HL-60 (cell line): ENCODE measurements at places on chromosomes 1 and 21.

DNA sequence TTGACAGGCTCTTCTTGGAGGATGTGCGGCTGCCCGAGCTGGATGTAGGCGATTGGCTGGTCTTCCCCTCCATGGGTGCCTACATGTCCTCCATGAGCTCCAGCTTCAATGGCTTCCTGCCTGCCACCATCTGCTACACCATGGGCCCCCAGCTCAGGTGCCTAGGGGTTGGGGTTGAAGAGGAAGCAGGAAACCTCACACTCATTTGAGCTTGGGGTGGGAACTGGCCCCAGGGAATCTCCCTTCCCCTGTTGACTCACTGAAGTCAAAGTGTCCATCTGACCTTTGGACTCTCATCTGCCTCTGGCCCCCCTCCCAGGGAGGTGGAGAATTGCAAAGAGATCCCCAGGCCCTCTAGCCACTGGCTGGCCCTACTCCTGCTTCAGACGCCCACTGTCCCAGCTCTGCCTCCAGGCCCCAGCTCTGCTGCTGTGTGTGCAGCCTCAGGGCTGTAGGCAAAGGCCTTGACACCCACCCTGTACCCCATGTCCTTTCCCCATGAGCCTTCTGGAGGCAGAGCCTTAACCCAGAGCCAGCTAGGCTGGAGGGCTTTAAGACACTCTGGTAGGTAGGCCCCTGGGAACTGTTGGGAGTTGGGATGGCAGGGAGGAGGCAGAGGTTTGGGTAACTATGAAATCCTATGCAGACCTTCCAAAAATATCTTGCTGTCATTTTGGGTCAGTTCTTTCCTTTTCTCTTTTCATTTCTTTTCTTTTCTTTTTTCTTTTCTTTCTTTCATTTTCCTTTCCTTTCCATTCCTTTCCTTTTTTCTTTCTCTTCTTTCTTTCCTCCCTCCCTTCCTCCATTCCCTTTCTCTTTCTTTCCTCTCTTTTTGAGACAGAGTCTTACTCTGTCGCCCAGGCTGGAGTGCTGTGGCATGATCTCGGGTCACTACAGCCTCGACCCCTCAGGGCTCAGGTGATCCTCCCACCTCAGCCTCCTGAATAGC, 66.9 kb upstream of the TINAGL1 start:
- no peak for DNase-seq

DNA sequence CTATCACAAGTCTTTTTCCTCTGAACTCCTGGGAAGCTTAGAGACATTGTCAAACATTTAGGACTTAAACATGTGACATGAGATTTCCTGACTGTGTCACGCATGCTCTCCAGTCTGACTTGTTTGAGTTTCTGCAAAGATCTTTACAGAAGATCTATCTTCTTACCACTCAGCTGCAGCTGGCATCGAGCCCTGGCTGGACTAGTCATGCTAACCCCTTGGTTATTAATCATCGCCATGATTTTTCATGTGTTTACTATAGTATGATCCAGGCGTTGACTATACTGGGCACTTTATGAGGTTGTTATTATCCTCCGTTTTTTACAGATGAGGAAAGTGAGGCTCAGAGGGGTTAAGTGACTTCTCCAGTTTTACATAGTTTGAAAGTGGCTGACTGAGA, 18.1 kb upstream of the IRF2BP2 start:
- no peak for DNase-seq

DNA sequence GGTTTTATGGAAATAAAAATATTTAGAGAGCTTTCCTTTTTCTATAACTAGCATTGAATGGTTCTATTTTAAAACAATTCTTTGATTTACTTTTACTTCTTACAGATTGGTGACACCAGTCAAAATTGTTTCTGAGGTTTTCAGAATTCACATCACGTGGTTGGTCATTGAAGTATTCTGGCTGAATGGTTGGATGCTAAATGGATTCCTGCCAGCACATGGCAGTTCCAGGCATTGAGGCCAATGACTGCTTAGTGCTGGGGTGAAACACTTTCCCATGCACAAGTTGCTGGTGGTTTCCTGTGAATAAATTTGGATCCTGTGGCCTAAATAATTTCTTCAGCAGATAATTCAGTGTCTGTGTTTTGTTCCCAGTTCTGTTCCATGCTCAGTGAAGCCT, 20.6 kb downstream of the NCAM2 start:
- no peak for DNase-seq

DNA sequence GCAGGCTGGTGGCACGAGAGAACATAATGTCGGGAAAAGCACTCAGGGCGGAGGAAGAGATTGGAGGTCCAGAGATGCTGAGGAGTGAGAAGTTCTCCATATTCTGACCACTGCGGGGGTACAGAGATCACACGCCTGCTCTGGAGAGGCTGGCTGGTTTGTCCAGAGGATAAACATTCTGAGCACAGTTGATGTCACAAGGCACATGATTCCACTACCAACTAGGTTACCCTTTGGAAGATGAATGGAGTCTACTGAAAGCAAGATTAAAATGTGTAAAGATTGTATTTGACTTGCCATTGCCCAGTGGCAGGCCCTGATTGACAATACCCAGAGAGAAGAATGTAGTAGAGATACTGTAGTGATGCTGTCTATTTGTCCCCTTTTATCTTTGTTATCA, at the start of gene SPATA46:
Gene SPATA46 (minus strand): TSS at position 164 of the 400 bp plus-strand sequence. CDS start 64 bp downstream, at position 100.
- DNase-seq, result no peak

DNA sequence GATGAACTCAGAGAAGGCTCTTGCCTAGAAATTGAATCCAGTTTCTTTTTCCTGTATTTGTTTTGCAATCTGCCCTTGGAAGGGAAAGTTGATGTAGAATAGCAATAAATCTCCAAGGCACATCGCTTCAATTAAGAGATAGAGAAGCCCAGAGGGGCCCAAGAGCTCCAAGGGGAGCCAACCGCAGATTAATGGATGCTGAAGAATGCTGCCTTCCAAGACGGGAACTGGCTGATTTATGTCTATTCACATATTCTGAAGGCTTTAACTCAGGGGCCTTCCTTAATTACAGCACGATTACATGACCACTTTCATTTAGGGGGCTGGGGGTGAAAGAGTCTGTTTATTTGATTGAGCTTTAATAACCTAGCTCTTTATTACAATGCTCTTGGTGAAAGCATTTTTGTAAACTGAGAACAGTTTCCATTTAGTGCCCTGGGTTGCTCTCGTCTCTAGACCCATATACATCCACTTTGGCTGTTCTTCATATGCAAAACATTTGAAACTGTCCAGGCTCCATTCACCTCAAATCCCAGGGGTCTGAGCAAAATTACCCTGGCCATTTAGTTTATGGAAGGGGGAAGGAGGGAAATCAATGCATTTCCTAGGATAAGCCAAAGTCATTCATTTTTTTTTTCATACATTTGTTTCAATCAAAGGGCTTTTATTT, 87.4 kb upstream of the CLDN14 start:
- no peak for DNase-seq

- DNase-seq, result no peak
These were observed 137.3 kb upstream of the SPAG17 start for GRCh38 chr1:118322331-118322730.

DNA sequence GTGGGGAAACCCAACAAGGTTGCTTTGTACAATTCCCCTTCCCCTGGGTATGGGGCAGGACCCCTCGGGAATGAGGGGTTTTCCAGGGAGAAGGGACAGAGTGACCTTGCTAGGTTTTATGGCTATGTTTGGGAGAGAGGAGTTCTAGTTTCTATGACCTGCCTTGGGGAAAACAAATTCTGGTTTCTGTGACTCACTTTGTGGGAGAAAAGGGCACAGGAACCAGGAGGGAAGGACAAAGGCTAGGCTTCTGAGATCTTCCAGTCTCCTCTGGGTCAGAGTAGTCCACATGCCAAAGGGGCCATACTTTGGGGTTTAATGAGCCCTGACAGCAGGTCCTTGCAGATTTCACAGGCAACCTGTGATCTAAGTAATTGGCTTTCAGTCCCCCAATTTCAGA, 5.5 kb upstream of the PTGER3 start:
- no peak for DNase-seq

- DNase-seq, result no peak
These were observed 66.9 kb downstream of the CDC7 start for GRCh38 chr1:91567583-91567982.

GRCh38 chr21:33855190-33855589, 60.4 kb downstream of the ATP5PO start:
- DNase-seq, result no peak

DNA sequence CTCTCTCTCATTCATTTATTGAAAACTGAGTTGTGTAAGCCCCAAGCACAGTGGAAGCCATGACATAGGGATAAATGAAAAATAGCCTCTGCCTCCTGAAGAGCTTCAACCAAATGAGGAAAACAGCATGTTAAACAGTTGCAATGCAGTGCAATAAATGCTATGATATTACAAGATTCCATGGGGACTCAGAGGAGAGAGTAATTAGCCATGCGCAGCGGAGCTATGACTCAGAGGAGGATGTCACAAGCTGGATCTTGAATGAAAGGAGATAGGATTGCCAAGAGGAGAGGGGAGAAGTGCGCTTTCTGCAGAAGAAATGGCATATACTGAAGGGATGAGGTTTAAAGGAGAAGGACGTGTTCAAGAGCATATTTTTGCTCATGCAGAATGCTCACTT, 231.3 kb upstream of the PLXNA2 start:
- DNase-seq, result no peak

- no peak for DNase-seq
These were observed 64.1 kb upstream of the CACHD1 start for GRCh38 chr1:64405833-64406232.

GRCh38 chr1:24963943-24964693, 34.0 kb upstream of the RUNX3 start:
- DNase-seq, result no peak

DNA sequence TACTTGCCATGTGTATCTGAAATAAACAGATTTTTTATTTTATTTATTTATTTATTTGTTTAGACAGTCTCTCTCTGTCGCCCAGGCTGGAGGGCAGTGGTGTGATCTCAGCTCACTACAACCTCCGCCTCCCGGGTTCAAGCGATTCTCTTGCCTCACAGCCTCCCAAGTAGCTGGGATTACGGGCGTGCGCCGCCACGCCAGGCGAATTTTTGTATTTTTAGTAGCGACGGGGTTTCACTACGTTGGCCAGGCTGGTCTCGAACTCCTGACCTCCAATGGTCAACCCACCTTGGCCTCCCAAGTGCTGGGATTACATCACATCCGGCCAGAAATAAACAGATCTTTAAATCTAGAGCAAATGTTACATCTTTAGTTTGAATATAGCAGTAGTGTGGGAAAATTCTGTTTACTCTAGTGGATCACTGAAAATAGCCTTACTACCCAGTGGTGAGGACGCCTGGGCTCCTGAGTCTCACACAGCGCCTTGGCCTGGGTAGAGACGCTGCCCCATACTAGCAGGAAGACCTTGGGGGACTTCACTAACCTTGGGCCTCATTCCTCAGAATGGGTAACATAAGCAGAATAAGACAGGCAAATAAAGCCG, 709 bp downstream of the GART start:
- DNase-seq, result peak; percentile 22

DNA sequence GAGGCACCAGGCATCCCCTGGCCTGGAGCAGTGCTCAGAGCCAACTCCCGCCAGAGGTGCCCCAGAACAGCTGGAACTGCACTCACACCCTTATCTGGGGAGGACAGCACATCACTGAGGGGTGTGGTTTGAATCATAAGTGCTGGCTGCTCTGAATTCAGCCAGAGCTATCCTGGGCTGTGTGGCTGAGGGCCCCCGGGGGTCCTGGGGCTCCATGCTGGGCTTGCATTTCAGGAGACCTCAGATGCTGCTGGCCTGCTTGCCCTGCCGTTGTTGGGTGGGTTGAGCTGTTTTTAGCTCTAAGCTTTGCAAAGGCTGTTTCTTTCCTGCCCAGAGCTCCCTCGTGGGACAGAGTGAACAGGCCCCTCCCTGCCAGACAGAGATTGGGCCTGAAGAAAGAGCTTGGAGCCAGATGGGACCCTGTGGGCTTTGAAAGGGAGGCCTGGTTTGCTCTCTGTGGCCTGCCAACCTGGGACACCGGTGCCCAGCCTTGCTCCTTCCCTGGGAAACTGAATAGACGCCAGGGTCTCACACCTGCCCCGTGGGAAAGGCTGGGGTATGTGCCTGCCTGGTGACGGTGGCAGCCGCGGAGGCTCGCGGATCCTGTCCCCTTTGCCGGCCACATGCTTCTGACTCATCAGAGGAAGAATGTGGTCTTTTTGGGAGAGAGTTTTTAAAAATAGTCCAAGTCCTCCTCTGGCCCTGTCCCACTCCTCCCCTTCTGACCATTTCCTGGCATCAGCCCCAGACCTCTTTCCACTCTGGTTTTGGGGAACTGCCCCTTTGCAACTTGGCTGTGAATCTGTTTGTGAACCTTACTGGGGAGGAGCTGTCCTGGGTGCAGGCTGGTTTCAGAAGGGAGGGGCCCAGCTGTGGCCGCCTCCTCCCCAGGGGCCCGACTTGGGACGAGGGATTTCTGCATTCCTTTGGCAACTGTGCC, 30.0 kb downstream of the ARHGEF10L start:
- peak; percentile 27 for DNase-seq

DNA sequence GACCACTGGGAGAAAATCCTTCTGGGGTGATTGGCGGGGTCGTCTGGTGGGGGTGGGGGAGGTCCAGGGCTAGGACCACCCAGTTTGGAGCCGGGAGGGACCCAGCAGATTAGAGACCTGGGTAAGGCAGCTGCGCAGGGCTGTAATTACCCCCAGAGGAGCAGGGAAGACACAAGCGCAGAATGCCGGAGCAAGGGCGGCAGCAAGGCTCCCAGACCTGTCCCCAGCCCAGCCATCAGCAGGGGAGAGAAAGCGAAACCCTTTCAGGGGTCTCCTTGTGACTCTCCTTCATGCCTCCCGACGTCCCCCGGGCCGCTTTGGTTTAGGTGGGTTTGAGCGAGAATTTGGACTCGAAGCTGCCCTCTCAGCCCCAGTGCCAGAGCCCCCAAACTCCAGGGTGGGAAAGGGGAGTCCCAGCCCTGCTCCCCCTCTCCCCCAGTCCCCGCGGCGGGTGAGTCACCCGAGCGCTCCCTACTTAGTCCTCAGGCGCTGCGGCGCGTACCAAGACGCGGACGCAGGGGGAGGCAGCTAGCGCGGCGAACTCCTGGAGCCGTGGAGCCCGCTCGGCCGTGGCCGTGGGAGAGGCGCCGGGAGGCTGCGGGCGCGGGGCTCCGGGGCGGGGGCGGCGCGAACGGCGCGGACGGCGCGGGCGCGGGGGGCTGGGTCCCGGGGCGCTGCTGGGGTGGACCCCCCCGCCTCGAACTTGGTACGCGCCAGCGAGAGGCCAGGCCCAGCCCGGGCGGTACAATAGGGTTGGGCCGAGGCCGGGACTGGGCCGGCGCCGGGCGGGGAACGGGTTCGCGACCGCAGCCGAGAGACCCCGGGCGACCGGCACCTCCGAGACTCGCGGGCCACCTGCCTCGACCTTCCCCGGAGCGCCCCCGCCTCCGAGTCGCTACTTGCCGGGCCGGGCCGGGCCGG, at the start of gene MAP7D1:
Gene MAP7D1 (plus strand): TSS at position 753 of the 921 bp plus-strand sequence. CDS start 258 bp downstream, outside the sequence.
- peak; percentile 80 for DNase-seq

GRCh38 chr1:155026588-155026987, 7.0 kb downstream of the DCST2 start:
- DNase-seq, result no peak

GRCh38 chr1:36493524-36493923, 10.8 kb upstream of the CSF3R start:
- DNase-seq, result no peak

DNA sequence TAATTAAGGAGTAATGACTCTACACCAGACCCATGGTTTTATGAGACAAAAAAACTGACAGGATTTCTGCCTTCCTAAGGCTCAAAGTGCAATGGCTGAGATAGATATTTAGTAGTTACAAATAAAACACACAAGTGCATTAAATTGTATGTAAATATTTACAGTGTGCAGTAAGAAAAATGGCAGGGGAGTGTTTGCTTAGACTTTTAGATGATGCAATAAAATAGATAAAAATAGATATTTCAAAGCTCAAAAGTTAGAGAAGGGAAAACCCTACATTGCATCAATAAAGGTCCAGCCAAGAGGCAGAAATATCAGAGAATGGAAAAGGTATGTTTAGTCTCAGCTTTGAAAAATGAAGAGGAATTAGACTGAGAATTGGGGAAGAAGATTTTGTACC, 226.3 kb upstream of the FGGY start:
- DNase-seq, result no peak
